ENCODE measurements at places on chromosomes 16 and 17. TPM values are rescaled to one million over a fixed set of nuclear protein-coding genes. Genes with fewer than 3 reads are reported as not detected.

- no peak for DNase-seq
Observed at GRCh38 chr17:18978050-18978449, 26.1 kb downstream of the SLC5A10 start.

TMEM256 gene
- 88.5 TPM for total RNA-seq

DNA sequence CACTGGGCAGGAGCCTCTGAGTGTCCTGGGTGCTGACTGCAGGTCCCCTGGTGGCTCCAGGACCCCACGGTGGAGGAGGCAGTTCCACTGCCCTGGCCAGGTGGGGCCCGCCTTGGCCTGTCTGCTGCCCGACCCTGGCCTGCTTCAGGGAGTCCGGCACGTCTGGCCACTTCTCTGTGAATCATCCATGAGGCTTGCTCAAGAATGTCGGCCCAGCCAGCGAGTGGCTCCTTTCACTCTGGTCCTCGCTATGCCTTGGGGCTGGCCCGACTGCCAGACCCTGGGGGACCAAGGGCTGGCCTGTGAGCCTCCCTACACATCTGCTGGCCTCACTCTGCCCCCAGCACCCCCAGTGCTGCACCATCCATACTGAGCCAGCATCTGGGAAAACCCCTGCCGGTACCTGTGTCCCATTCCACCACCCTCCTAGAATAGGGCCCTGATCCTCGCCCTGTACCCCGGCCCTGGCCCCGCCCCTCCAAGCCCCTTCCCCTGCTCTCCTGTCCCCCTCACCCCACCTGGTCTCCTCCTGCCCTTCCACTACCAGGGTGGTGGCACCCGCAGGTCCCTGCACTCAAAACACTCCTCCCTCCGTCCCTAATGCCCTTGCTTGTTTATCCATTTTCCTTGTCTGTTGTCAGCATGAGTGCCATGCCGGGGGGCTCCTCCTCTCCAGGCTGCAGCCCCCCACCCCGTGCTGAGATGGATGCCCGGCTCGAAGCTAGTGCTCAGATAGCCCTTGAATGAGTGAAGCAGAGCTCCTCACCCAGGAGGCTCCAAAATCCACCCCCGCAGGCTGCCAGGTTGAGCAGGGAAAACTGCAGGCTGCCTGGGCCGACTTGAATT, 35.5 kb downstream of the ADCY7 start:
- no peak for DNase-seq

KRTAP4-9 gene
- total RNA-seq, result not detected

SUMO2 gene
- 610 TPM for total RNA-seq

ORC6 gene
- 48.6 TPM for total RNA-seq

DNA sequence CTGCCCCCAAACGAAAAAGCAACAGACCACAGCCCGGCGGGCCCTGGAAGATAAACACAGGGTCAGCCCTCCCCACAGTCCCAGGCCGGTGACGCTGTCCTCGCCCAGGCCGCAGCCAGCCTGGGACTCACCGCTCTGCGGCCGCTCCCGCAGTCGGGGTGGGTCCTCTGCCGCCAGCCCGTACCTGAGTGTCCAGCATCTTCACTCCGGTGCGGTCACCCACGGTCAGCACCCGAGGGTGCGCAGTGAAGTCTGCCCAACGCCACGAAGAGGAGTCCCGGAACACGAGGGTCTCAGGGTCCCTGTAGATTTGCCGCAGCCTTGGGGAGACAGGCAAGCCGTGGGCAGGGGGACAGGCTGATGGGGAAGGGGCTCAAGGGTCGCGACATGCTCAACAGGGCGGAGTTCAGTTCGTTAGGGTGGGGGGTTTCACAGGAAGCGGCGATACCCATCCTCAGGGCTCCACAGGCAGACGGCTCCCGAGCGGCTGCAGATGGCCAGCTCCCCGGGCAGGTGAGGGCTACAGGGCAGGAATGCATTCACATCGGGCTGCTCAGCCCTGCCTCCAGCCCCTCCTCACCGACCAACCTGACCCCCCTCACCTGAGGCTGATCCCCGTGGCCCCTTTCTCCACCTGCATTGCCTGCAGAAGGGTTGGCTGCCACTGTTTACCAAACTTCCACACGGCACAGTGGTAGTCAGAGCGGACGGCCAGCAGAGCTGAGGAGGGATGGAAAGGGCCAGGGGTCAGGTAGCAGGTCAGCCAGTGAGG, 5.5 kb downstream of the TAF1C start:
- DNase-seq, result no peak

SLC16A5 gene
- 7.7 TPM for total RNA-seq

- DNase-seq, result no peak
Observed at GRCh38 chr16:2471016-2471652, at the start of gene NTN3. Gene NTN3 (plus strand): TSS chr16:2471297. CDS start chr16:2471702, 405 bp downstream.

SPATA22 gene
- not detected for total RNA-seq

GRCh38 chr16:20675488-20676267, 21.8 kb downstream of the ACSM1 start:
- peak; percentile 50 for DNase-seq

DNA sequence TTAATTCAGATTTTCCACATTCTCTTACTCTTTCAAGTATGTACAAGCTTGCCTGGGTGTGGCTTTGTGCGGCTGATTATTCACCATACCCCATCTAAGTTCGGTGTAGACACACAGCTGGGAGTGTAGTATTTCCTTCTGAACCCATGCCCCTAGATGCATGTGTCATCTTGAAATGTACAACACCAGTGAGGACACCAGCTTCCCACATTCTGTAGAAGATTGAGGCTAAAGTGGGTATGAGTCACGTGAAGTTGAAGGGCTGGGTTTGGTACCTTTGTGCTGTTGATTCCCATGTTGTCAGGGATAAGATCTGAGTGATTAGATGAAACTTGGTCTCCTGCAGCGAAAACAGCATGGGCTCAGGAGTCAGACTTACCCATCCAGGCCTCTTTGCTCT, 14.6 kb upstream of the DHX8 start:
- no peak for DNase-seq

FZD2 gene
- not detected for total RNA-seq

- DNase-seq, result peak; percentile 36
Observed at GRCh38 chr16:50731130-50731988, 10.5 kb upstream of the CYLD start.

GRCh38 chr17:67569015-67569451, 148.7 kb upstream of the NOL11 start:
- DNase-seq, result no peak

CDIPT gene
- 39.5 TPM for total RNA-seq

DNA sequence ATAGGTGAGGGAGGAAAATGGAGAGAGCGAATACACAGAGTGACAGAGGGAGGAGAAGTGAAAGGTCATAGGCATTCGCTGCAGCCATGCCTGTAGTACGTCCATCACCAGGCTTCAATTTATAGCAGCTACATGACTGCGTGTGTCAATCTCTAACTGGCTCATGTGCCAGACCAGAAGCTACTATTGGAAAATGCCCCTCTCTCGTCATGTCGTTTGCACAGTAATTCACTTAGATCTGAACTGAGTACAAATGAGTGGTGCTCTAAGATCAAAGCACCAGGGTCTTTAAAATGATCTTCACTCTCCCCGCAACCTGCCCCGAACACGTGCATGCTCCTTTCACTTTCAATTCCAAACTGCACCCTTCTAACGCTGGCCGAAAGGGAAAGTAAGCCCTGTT, 51.3 kb downstream of the ADCY9 start:
- DNase-seq, result peak; percentile 65

GRCh38 chr16:10569621-10570020, 10.8 kb downstream of the EMP2 start:
- no peak for DNase-seq

- DNase-seq, result no peak
Observed at GRCh38 chr16:73095142-73095820, 47.4 kb upstream of the ZFHX3 start.

GNAO1 gene
- total RNA-seq, result 1.3 TPM

GRCh38 chr17:2380950-2381649, 19.8 kb downstream of the MNT start:
- DNase-seq, result no peak

DNA sequence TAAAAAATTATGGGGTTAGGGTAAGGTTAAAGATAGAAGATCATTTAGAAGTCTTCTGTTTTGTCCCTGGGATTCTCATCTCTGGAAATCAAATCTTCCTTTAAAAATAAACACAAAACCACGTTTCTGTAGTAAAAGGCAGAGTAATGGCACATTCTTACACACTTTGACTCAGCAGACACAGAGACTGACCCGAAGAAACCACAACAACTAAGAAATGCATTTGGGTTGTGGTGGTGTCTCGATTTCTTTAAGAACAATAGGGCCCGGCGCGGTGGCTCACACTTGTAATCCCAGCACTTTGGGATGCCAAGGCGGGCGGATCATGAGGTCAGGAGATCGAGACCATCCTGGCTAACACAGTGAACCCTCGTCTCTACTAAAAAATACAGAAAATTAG, 54.9 kb upstream of the MYH10 start:
- no peak for DNase-seq

CCL8 gene
- not detected for total RNA-seq

CES4A gene
- total RNA-seq, result 25.9 TPM

PPM1E gene
- total RNA-seq, result 0.02 TPM

GRCh38 chr16:58464047-58464915, 35.7 kb upstream of the NDRG4 start:
- DNase-seq, result no peak

DNA sequence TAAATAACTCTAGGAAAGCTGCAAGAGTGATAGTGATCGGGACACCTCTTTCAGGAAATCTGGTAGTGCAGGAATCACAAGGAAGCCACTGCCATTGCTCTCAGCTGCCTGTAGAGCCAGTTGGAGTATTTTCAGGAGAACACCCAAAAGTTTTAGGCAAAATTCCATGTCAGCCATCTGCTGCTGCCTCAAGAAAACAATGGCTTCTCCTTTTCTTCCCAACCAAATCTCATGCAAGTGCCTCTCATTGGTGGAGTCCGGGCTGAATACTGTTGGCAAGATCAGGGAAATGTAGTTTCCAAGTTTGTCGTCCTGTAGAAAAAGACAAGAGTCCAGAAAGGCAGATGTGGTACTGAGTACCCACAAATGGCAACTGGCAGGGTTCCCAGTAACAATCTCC, 54.9 kb upstream of the TANC2 start:
- DNase-seq, result no peak

MMP28 gene
- total RNA-seq, result not detected

DNA sequence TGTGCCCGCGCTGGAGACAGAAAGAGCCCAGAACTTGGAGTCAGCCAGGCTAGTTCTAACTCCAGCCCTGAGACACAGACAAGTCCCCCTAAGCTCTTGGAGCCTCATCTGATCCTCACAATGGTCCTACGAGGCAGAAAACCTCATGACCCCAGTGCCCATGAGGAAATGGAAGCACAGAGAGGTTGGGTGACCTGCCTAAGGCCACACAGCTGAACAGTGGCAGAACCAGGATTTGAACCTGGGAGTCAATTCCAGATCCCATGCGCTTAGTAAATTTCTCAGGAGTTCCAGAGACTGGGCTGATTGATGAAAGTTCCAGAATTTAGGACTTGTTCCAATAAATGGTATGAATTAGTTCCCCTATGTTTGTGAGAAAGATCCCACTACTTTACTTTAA, 39.0 kb upstream of the LITAF start:
- DNase-seq, result no peak

- peak; percentile 50 for DNase-seq
Observed at GRCh38 chr16:57185446-57185944, 344 bp downstream of the PSME3IP1 start.

GRCh38 chr16:62876133-62876532, 839.9 kb upstream of the CDH8 start:
- no peak for DNase-seq

DNA sequence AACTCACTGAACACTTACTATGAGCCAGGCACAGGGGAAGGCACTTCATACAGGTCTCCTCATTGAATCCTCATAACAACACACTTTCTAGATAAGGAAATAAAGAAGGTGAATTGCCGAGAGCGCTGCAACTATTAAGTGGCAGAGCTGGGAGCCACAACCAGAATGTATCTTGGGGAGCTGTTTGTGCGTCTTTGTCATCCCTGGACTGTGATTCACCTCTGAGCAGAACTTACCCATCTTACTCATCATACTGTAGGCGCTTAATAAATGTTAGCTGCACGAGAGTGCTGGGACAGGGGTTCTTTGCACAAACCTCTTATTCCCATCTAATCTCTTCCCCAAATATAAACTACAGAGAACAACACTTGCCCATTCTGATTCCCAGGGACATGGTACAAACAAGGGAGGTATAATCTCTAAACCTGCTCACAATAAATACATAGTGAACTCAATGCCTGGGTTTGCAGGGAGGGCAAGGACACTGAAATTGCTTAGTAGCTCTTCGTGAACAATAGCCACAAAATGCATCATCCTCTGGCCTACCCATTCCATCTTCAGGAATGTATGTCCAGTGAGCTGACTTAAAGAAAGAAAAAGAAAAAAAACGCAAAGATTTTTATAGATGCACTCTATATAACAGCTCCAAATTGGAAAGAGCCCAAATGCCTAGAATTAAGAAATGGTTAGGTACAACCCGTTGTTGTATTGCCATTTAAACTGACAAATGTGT, 43.0 kb downstream of the MYO18A start:
- peak; percentile 75 for DNase-seq

DNA sequence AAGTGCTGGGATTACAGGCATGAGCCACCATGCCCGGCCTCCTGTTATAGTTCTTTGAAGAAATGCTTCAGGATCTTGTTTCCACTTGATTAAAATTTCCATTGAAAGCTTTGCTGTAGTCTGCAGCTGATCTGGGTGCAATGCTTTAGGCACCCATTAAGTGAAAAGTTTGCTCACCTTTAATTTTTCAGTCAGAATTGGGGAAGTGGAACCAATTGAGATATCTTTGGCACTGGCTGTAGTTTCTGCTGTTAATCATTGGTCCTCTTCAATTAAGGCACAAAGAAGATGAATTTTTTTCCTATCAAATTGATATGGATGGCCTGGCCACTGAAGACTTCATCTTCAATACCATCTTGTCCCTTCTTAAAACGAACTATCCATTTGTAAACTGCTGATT, 336.1 kb upstream of the TBX2 start:
- DNase-seq, result no peak

DNA sequence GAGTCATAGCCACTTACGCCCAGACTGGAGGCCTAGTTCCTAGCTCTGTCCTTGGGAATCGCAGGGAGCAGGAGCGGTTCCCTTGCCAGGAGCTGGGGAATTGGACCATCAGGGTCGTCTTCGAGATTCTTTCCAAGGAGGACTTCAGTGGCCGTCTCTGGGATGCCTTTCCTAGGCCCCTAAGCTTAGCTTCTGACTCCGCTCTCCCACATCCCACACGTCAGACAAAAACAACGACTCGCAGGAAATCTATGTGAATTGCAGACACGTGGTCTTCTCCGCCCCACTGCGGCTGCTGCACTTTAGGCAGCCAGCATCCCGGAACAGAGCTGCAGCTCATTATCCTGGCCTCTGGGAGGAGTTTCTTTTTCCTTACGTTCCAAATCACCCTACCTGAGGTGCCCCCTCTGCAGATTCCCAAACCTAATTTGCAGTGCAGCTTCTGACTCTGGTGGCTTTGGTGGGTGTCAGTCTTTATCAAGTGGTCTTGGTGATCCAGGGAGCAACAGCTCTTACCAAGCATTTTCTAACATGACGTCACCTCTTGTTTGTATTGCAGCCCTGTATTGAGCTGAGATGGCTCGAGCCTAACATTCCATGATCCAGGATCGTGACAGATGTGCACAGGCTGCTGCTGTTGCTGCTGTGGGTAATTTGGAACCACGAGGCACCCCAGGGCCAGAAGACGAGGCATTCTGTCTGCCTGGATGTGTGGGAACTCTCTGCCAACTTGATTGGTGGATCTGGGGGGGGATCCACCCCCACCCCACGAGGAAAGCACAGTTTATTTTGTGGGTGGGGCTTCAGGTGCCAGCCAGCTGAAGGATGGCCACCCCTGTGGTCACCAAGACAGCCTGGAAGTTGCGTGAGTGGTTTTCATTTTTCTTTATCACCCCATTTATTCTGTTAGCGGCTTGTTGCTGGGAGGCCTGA, 1.1 kb downstream of the KATNB1 start:
- DNase-seq, result peak; percentile 68

PRR29 gene
- total RNA-seq, result 2.0 TPM
